ENCODE measurements at places on chromosomes 5 and 9.

- no peak for DNase-seq
Measured at GRCh38 chr5:95401626-95402025, 10.5 kb downstream of the FAM81B start.

DNA sequence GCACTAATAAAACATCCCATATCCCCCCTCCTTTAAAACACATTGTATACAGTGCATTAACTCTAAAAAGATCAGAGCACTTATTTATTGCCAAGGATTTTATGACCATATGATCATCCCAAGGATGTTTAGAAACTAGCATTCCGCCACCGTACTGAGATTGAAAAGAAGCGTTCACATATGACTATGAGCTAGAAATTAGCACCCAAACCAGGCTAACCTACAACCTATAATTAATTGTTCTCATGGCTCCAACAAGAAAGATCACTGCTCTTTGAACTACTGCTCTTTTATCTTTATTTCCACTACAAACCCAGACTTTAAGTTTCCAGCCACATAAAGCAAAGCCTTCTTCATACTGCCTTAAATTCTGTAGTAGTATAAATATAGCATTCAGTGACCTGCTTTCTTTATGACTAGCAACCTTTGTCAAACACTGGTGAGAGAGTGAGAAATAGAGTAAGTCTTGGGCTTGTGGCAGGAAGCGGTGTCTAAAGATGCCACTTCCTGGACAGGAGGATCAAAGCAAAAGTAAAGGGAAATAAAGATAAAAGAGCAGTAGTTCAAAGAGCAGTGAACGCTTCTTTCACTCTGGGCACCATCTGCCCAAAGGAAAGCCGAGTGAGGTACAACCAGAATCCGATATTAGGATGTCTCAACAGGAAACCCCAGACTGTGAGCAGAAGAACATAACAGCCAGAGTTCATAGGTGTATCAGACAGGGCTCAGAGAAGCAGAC lies 151.1 kb upstream of the ERCC6L2 start:
- DNase-seq, result no peak

- DNase-seq, result peak; percentile 83
Measured at GRCh38 chr5:154857530-154858296, 714 bp upstream of the CNOT8 start.

DNA sequence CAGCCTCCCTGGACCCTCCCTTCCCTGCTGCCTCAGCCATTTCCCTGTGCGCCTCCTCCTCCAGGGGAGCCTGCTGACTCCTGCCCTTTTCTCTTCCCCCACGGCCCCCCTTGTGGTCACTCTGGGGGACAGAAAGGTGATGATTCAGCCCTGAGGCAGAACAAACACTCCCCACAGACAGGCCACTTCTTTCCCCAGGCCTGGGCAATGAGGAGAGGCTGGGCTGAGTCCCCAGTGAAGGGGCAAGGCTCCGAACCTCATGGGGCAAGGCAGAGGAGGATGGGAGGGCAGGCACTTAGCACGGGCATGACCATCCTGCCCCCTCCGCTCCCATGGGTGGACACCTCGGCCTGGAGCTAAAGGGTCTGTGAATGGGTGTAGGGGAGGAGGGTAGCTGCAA lies 21.0 kb downstream of the CSF1R start:
- no peak for DNase-seq

GRCh38 chr5:53987101-53987500 lies 323.3 kb downstream of the ARL15 start:
- DNase-seq, result no peak

- no peak for DNase-seq
Measured at GRCh38 chr9:37371565-37372464, 50.7 kb upstream of the GRHPR start.

- no peak for DNase-seq
Measured at GRCh38 chr5:73008831-73009230, 53.0 kb downstream of the FCHO2 start.

DNA sequence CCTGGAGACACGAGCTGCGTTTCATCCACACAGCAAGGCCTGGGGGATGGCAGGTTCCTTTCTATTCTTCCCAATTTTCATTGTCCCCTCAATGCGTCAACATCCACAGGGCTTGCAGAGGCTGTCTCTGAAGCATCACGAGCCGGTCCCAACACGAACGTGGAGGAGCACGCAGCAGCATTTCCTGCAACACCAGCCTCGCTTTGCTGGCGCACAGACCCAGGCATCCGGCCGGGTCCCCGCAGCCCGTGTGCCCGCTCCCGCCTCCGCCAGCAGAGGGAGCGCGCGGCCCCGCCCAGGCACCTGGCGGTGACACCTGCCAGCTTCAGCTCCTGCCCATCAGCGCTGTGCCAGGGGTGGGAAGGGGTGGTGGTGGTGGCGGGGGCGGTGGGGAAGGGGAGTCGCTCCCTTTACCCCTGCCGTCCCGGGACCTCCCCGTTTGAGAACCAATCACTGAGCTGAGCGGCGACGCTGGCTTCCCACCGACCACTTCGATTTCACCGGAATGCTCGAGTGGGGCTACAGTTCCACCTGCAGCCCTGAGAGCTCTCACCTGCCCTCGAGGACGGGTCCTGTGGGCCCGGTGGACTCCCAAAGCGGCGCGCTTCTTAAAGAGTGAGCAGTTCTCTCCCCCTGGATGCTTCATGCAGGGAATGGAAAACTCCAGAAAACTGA lies 464.5 kb downstream of the ICE1 start:
- DNase-seq, result peak; percentile 61

- DNase-seq, result no peak
Measured at GRCh38 chr9:135612437-135612836, 26.9 kb downstream of the GLT6D1 start.

- DNase-seq, result no peak
Measured at GRCh38 chr9:136394312-136395019, 5.5 kb downstream of the SNAPC4 start.

DNA sequence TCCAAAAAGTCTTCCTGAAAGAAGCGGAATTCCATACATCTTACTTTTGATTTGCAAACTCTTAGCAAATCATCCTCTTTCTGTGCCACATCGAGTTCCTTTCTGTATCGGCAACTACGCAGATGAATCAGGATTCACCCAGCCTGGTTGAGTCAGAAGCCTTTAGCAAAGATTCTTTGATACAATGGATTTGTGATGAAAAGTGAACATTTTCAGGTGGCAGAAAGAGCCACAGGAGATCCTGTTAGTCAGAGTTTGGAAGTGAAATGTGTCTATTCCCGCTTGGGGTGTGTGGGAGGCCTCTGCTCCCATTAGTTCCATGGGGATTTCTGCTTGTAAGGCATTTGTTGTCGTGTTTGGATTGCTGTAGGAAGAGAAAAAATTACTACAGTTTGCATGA lies 351.8 kb upstream of the WWC1 start:
- DNase-seq, result no peak

GRCh38 chr9:91246846-91247245 lies 114.9 kb downstream of the AUH start:
- DNase-seq, result no peak

DNA sequence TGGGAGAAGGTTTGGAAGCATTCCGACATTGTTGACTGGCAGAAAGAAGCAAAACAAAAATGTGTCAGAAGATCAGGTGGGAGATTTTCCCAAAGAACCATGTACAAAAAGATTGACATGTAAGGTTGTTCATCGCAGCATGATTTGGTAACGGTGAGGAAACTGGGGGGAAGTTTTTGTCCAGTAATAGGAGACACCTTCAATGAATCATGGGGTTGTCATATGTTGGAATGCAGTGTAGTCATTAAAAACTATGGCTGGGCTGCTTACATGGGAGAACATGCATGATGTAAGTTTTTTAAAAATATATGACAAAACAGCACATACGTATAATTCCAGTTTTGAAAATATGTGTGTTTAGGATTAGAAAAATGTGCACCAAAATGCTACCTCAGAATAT lies 50.5 kb downstream of the HSD17B3 start:
- DNase-seq, result no peak

GRCh38 chr9:82161876-82162275 lies 173.3 kb downstream of the SPATA31D1 start:
- no peak for DNase-seq

- no peak for DNase-seq
Measured at GRCh38 chr5:150648294-150649107, 8.0 kb downstream of the SYNPO start.

DNA sequence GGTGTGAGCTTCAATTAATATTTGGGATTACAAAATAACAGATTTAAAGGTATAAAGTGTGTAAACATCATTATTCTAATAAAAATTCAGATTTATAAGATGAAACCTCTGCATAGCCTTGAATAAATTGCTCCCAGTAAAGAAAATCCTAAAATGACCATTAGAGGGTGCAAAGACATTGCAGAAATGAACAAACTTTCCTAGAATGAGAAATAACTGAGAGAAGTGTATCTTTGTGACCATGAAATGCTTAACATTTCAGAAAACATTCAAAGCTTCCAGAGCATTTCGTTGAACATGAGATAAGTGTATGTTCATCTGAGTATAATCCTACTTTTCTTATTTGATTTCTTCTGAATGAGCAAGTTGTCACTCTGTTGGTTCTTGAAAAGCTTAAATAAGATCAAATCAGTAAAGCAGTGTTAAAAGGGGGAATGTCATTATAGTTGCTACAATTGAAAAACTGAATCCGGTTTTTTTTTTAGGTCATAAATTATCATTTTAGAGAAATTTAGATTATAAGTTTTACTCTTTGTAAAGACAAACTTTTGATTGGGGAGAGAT lies 24.7 kb upstream of the NUDT12 start:
- no peak for DNase-seq

GRCh38 chr5:141852448-141852847 lies 25.8 kb downstream of the PCDH1 start:
- no peak for DNase-seq

GRCh38 chr5:74864823-74865222 lies 1.4 kb downstream of the FAM169A start:
- DNase-seq, result peak; percentile 18

DNA sequence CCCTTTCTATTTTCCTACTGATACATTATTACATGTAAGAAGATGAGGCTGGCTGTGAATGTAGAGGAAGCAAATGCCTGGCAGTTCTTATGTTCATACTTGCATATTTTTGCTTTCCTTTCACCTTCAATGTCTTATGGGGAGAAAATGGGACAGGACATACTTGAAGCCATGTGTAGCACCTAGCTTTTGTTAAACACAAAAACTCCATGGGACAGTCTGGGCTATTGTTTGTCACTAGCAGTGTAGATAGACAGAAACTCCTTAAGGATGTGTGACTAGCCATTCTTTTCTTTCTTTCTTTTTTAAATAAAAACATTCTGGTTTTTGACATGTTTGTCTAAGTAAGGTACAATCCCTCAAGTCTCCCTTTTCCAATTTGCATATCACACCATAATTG lies 122.7 kb downstream of the ARL15 start:
- no peak for DNase-seq

- no peak for DNase-seq
Measured at GRCh38 chr5:93580063-93580926, 724 bp downstream of the NR2F1-AS1 start.

DNA sequence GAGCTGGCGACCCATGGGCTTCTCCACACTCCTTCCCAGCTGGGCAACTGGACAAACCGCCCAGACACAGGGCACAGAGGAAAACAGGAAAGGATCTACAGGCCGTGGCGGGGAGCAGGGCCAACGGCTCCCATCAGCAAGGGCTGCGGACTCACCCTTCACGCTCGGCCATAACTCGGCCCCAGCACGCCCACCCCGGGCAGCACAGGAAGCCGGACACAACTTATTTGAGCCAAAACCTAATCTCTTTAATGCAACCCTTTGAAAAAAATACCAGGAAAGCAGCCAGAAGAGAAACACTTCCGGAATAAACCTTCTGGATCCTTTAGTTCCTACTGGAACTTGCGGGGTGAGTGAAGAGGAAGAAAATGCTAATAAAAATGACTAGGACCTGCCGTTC lies 59.9 kb downstream of the VAV2 start:
- DNase-seq, result no peak

GRCh38 chr5:122576256-122577016 lies 198.4 kb upstream of the SNX2 start:
- no peak for DNase-seq

GRCh38 chr9:133767625-133768024 lies 29.5 kb upstream of the SARDH start:
- DNase-seq, result no peak

DNA sequence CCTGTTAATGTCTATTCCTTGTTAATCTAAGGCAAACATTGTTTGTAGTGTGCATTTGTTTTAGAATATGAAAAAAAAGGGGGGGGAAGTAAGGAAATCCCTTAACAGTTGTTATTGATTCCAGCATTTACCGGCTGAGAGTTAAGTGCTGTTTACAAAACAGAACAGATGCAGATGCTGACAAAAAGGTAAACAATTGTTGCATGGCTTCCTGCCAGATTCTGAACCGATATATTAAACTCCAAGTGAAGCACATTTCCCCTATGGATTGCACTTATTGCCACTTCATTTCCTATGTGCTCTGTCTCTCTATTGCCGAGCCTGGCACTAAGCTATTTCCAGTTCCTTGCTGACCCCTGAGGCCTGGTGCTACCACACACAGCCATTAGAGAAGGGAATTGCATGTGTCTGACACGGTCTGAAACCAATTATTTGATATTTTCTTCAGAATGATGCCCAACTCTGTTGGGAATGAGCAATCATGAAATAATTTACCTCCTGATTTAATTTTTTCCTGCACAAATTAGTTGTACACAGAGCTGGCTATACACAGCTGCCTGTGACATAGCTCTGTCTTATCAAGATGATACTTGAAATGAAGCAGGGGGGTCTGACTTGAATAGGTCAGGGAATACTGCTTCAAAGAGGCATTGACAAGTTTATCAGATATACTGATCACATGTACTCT lies 109.8 kb downstream of the KIAA0825 start:
- DNase-seq, result no peak

GRCh38 chr5:1016036-1016435 lies 7.4 kb downstream of the NKD2 start:
- no peak for DNase-seq

GRCh38 chr5:179409806-179410205 lies 64.5 kb upstream of the ADAMTS2 start:
- DNase-seq, result no peak

DNA sequence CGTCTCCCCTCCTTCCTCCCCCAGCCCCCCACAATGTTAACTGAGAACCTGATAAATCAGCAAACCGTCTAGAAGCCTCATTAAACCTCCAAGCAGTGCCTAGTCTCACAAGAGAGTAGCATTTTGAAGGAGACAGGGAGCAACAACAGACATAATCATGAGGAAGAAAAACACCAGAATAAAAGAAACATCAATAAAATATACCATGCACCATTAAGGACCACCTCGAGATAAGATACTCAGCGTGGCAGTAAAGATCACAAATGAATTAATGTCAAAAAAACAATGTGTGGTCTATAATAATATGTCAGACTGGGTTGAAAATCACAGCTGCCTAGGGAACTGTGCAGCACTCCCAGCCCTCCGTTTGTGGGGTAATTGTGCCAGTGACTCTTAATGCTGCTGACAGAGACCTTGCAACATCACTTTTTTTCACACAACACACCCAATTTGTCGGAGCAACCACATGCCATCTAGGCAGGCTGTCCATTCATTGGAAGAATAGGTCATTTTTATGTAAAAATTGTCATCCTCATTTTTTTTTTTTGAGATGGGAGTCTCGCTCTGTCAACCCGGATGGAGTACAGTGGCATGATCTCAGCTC lies 450.8 kb upstream of the WWC1 start:
- DNase-seq, result no peak

Data from HEK293T (cell line).